ENCODE measurements at places on chromosomes 11 and 22.

DNA sequence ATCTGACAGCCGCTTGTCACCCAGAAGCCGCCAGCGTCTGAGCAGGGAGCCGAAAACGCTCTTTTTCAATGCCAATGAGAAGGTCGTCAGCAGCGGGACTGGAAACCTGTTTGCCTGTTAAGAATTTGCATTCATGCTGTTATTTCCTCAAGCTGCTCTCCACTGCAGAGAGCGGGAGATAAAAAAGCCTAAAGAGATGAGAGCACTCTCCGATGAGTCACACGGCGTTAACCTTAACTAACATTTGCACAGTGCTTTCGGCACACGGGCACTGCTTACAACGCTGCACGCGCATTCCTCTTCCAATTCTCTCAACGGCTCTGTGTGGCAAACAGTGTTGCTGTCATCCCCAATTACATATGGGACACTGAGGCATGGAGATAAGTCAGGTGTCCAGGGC, 40.0 kb upstream of the RTL6 start:
- no peak for DNase-seq

DNA sequence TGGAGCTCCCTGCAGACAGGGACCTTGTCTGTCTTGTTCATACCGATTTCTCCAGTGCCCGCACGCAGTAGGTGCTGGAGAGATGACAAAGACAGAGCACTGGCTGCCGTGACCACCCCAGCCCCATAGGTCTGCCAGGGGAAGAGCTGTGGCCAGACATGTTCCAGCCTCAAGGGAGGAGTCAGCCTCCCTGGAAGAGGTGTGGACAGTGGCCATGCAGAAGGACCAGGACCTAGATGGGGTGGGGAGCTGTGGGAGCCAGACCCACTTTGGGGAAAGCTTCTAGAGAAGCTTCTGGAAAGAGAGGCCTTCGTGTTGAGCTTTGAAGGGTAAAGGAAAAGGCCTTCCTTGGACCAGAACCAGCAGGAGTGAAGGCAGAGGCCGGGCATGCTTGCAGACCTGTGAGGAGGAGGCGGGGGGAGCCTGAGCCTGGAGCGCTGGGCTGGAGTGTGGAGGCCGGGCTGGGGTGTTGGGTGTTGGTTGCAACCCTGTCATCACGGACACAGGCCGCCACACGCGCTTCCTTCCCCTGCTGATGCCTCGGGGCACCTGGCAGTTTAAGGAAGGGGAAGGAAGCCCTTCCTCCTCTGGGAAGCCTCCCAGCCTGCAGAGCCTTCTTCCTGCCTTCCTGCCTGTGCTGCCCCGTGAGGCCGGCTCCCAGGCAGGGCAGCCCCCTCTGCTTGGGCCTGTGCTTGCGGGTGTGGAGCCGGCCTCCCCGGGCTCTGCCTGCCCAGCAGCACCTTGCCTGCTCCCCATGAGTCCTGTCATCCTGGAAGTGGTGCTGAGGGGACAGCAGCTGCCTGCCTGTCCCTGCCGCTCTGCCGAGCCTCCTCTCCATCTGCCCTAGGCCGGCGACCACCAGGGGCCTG, 12.3 kb downstream of the RELT start:
- DNase-seq = no peak

DNA sequence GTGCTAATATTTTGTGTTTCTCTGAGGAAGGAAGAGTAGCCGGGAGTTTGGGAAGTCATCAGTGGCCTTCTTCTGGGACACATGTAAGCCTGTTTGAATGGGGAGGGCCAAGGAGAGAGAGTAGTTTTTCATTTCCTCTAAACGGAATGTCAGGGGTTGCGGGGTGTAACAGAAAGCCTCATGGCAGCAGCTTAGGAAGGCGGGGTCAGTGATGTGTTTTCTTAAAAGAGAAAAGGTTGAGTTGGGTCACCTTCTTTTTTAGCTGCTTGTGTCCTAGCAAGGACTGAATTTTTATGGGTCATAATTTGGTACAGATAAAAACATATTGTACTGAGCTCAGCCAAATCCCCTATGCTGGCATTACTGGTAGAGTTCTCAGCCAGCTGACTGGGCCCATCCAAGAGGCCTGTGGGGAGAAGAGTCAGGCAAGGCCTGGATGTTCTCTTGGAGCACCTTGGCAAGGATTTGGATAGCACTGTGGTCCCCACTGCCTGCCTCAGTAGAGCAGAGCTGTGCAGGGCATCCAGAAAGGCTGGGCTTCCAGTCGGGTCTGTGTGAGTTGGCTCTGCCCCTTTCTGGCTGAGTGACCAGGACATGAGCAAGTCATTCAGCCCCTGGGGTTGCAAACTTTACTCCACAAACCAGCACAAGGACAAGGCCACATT, 29.4 kb upstream of the NAV2 start:
- DNase-seq = no peak

- DNase-seq = no peak
Measured at GRCh38 chr11:33157103-33158027, 3.9 kb downstream of the CSTF3 start.

DNA sequence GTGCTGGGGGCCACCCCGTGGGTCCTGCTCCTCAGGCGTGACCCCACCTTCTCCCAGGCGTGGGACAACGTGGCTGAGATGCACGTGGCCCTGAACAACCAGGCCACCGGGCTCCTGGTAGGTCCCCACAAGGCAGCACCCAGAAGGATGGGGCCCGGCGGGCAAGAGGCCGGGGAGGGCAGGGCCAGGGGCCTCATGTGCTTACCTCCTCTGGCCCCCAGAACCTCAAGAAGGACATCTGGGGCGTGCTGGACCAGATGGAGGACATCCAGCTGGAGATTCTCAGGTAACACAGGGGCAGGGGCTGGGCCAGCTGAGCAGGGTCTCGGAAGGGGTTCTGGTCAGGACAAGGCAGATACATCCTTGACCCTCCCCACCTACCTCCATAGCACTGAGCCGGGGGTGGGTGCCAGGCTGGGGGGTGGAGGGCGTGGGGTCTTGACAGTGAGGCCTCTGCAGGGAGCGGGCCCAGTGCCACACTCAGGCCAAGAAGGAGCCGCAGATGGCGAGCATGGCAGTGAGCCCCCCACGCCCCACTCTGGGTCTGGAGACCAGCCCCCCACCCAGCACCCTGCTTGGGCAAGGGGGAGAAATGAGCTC, 186.3 kb downstream of the IGLL1 start:
- DNase-seq = no peak

DNA sequence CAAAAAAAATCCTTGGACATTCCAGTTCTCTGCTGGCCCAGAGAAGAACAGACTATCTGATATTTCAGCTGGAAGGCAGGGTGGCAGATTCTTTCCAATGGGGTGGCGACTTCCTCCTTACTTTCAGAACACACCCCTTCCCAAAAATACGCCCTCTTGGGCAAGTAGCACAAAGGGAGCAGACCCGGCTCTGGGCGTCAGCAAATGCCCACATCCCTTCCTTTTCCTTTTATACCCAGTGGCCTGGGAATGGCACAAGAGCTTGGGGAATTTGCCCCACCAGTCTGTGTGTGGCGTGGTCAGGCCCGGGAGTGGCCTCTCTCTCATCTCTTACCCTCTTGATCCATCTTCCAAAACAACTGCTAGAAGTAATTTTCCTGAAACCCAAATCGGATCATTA, 33.0 kb upstream of the NUP160 start:
- no peak for DNase-seq

- DNase-seq = no peak
Measured at GRCh38 chr11:2699185-2699530, 636 bp downstream of the KCNQ1OT1 start.

- DNase-seq = no peak
Measured at GRCh38 chr11:14554959-14555358, 34.8 kb upstream of the PSMA1 start.

DNA sequence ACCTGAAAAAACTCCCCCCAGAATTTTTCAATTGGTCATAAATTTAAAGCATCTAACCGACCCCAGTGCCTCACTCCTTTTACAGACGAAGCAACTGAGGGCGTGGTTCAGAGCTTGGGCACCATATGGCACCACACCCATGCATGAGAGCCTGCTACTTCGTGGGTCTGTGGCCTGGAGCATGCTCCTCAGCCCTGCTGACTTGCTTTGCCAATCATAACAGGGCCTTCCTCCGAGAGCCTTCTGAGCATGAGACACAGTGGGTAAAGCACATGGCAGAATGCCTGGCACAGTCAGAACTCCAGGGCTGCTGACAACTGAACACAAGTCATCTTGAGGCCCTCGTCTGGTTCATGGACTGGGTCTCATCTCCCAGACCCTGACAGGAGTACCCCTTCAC, 33.3 kb downstream of the HIRA start:
- no peak for DNase-seq

DNA sequence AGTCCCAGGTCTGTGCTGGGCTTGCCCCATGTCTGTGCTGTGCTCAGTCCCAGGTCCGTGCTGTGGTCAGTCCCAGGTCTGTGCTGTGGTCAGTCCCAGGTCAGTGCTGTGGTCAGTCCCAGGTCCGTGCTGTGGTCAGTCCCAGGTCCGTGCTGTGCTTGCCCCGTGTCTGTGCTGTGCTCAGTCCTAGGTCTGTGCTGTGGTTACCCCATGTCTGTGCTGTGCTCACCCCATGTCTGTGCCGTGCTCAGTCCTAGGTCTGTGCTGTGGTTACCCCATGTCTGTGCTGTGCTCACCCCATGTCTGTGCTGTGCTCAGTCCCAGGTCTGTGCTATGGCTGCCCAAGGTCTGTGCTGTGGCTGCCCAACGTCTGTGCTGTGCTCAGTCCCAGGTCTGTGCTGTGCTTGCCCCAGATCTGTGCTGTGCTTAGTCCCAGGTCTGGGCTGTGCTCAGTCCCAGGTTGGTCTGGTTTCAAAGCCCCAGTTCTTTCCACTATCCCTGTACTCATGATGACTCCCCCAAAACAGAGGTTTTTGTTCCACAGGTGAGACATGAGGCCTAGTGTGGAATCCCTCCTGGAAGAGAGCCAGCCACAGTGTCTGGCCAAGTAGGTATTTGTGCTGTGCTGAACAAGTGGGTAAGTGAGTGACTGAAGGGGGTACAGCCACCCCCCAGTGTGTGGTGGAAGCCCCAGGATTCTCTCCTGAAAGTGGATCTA, 34.8 kb downstream of the IRAG1 start:
- DNase-seq = no peak

DNA sequence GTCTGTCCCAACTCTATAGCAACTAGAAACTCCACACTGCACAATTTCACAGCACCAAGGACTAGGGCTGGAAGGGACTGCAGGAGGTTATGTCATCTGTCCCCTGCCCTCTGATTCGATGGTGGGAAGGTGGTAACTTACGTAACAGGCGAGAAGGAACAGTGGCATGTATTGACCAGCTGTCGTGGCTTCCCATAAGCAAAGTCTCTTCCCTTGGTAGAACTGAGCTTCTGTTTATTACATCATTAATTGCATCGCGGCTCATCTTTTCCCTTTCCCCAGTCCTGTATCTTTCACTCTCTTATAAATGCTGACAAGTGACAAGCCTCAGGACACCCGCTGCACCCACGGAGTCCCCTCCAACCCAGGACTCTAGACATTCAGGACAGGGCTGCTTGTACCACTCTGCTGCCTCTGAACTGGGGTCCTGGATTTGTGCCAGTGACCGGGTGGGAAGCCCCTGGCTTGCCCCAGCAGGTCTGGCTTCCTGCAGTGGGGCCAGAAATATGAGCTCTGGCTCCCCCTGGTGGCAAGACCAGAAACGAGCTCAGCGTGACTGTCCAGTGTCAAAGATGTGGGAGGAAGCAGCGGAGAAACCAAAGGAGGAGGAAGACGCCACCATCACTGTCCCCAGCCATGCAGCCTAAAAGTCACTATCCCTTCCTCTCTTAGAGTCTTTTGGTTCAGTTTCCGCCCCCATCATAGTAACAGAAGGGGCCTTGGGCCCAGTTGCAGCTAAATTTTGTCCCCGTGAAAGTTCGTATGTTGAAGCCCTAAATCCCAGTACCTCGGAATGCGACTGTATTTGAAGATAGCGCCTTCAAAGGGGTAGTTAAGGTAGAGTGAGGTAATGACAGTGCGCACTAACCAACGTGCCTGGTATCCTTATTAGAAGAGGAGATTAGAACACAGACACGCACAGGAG, 84.5 kb downstream of the ISX start:
- no peak for DNase-seq

DNA sequence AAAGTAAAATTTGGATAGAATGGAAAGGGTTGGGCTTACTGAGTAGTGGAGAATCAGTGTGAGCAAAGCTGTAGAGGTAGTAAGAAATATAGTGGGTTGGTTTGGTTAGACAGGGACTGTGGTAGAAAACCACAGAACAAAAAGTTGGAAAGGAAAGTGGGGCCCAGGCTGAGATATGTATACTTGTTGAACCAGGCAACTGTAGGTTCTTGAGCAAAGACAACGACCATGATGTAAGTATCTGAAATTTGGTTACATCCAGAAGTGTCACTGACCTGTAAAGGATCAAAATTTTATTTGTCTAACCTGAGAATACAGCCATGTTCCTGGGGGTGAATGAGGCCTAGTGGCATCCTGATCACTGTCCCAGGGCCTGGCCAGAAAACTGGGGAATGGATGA, 114.1 kb downstream of the STIM1 start:
- DNase-seq = no peak

DNA sequence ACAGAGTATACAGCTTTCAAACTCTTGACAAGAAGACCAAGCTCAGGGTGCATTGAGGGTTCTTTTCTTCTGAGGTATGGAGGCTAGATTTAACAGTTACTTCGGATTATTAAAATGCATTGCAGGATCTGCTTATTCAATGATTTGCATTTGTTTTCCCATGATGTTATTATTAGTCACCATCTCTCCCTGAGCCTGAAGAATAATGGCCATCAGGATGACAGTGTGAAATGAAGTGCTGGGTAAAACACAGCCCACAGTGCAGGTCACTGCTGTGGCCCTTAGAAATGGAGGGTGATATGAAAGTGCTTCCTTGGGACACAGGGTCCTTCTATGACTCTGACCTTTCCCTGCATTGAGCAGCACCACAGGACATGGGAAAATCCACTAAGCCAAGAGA, 40.0 kb downstream of the TECTA start:
- DNase-seq = no peak

Measured in NCI-H2107 (cell line).